ENCODE measurements at places on chromosomes 2 and 18.

GRCh38 chr2:151459358-151459757 is 49.7 kb downstream of the RIF1 start:
- DNase-seq, result no peak

DNA sequence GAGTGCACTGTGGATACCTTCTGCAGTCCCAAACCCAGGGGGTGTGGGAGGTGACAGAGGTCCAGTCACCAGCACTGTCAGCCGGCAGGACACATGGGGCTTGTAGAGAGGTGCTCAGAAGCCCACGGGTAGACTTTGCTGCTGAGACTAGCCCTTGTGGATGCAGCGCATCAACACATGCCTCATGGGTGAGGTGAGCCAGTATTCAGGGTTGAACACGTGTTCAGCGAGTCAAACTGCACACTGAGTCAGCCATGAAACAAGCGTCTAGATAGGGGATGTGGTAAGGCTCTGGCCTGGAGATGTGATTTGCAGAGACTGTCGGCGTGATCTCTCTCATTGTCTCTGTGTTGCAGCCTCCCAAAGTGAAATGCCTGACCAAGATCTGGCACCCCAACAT is 35.8 kb upstream of the SCLY start:
- DNase-seq, result no peak

- DNase-seq, result no peak
Observed at GRCh38 chr2:166805753-166806152, 82.5 kb upstream of the XIRP2 start.

- no peak for DNase-seq
Observed at GRCh38 chr2:62794791-62795190, 89.3 kb downstream of the EHBP1 start.

- DNase-seq, result no peak
Observed at GRCh38 chr2:38138419-38138818, 62.5 kb upstream of the CYP1B1 start.

GRCh38 chr2:167925758-167926157 is 321.6 kb downstream of the STK39 start:
- DNase-seq, result no peak

GRCh38 chr2:62383846-62384245 is 122.1 kb downstream of the TMEM17 start:
- no peak for DNase-seq

DNA sequence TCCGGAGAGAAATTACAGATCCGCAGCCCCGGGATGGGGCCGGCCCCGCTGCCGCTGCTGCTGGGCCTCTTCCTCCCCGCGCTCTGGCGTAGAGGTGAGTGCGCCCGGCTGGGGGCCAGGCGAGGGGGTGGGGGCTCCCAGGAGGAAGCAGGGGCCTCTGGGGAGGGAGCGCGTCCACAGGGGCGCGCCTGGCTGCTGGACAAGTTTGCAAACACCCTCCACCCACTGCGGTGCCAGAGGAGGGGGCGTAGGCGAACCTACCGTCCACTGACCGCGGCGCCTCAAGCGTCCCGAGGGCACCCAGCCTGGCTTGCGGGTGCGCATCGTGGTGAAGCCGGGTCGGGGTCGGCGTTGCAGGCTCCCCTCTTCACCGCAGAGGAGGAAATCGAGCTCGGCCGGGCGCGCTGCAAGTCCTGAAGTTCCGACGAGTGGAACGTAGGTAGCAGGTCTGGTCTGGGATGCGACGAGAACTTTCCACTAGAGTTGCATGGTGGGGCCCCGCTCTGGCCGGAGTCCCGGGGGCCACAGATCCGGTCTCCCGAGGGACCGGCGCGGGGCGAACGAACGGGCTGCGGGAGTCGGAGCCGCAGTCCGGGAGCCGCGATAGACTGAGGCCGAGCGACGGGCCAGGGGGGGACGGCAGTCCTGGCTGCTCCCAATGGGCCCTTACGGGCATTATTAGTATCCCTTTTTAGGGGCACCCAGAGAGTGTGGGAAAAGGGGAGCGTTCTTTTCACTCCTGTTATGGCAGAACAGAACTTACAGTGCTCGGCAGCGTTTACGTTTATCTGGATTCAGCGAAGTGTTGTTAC is 502 bp downstream of the MERTK start:
- no peak for DNase-seq

GRCh38 chr2:9809448-9810088 is 33.7 kb upstream of the TAF1B start:
- DNase-seq, result no peak

DNA sequence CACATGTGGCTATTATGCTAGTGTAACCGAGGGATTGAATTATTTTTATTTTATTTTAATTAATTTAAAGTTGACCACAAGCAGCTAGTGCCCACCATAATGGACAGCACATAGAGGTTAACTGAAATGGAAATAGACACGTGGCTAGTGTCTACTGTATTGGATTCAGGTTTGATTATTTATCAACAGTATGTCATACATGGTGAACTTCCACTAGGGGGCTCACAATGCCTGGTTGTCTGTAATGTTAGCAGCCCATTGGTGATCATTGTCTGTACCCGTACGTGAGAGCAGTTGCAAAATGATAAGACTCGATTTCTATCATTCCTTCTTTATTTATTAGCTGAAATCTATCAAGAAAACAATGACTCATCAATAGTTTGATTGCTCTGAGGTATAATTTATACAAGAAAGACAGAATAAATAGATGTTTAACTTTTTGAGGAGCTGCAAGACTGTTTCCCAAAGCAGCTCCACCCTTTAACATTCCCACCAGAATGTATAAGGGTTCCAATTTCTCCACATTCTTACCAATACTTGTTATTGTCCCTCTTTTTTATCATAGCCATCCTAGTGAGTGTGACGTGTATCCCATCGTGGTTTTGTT is 76.5 kb downstream of the CYBRD1 start:
- DNase-seq, result peak; percentile 10

GRCh38 chr2:227782804-227783203 is 30.8 kb upstream of the CCL20 start:
- no peak for DNase-seq

- no peak for DNase-seq
Observed at GRCh38 chr2:174635015-174635593, 37.5 kb upstream of the WIPF1 start.

DNA sequence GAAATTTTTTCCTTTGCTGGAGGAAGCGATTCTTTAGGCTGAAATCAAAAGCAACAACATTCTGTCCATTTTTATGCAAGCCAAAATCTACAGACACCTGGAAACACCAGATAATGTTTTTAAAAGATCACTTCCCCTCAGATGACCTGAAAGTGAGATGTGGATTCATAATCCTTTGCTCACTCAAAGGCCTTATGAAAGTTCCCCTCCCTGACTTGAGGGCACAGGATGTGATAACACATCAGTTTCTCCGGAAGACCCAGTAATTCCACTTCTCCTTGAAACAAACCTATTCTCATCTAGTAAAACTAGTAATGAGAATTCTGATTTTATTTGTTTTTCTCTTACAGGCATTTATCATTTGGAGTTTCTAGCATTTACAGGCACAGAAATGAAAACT is 218.3 kb upstream of the RND3 start:
- no peak for DNase-seq

GRCh38 chr2:75503048-75503607 is 57.6 kb downstream of the EVA1A start:
- DNase-seq, result no peak

GRCh38 chr2:73218298-73218697 is 4.3 kb downstream of the SMYD5 start:
- DNase-seq, result no peak

DNA sequence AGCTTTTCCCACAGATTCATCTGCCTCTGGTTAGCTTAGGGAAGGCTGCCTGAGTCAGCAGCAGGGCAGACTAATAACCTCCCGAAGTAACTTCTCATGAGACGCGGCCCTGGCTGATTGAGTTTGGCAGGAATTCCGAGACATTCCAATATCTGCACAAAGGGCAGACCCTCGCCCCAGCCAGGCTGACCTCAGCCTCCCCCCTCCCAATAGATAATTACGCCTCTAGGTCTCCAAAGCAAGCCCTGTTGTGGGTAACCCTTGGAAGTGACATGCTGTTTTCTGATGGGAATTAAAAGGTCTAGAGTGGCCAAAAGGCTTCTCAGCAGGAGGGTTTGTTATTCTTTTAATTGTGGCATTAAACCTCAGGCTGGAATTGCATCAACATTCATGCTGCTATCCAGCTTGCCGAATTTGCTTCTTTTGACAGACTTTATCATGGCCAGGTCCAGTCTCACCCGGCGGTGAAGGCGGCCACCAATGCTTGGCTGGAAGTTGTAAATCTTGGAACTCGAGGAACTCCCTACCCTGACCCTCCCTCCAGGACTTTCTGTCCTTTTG is 98.0 kb upstream of the SLC14A2 start:
- no peak for DNase-seq

- no peak for DNase-seq
Observed at GRCh38 chr2:168594778-168595177, 138.7 kb downstream of the CERS6 start.

DNA sequence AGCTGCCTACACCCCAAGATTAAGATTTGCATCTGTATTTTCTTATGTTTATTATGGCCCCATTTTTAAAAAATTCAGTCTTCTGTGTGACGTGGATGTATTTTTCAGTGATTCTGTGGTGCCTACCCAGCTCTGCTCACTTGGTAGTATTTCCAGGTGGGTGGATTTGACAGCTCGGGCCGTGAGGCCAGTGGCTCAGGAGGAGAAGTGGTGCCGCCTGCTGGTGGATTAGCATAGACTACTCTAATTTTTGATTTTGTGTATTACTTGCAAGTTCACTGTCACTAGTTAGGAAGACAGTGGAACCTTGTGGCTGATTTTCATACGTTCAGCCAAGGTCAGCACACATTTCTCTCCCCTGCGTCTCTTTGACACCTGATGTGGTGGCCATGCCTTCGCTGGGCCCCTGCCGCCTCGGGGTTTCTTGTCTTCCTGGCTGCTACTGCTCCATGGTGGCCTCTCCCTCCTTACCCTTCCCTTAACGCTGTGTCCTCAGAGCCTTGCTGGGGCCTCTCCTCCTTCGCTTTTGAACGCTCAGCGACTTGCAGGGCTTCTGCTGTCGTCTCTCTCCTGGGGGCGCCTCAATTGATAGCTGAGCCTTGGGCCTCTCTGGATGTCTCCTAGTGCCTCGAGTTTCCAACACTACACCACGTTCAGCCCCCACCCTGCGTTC is 89.4 kb downstream of the DGKD start:
- peak; percentile 66 for DNase-seq

- no peak for DNase-seq
Observed at GRCh38 chr2:74815941-74816340, 18.0 kb upstream of the HK2 start.

Measured in activated T-helper 1 cell treated with anti-CD3 and anti-CD28 coated beads, Interleukin-2, amount 50 U/mL, for 16 hours (primary cell).